ENCODE measurements at places on chromosomes 1 and 21.
A peak's percentile ranks its signal among the peaks of the same experiment; 100 is the strongest.

DNA sequence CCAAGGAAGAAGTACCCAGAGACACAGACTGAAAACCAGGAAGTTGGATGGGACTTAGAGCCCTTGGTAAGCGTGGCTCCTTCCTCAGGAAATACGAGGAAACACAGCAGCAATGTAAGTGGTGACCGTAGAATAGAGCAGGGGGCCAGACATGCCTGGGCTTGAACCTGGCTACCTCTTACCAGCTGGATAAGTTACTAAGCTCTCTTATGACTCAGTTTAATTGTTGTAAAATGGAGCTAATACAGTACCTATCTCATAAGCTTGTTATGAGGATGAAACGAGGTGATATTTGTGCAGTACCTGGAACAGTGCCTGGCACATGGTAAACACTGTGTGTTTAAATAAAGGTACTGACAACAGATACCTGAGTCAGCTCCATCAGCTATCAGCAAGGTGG, 19.2 kb downstream of the EBNA1BP2 start:
- DNase-seq = no peak

- no peak for DNase-seq
Measured at GRCh38 chr1:156709757-156710489, 4.5 kb upstream of the CRABP2 start.

DNA sequence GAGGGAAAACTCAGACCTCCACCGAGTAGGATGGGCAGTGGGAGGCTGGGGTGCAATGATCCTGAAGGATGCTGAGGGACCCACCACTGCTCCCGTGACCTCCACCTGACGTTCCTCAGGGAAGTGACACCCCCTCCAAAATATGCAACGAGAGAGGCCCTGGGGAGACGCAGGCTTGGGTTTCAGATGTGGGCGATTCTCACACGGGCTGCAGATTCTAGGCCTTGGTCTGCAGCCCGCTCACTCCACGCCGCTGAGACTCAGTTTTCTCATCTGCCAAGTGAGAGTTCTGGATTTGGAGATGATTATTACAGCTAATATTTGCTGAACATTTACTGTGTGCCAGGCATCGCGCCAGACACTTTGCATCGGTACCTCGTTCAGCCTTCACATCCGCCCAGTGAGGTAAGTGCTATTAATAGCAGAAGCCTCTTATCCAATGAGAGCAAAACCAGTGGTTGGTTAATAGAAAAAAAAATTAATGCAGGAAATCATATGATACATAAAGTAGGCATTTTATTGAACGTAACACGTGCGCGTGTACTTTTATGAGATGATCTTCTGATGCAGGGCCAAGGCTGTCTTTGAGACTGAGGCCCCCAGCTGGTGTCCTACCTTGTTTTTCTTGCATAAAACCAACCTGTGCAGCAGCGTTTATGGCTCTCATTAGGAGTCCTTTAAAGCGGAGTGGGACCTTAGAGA, 102.0 kb upstream of the RUNX3 start:
- no peak for DNase-seq

DNA sequence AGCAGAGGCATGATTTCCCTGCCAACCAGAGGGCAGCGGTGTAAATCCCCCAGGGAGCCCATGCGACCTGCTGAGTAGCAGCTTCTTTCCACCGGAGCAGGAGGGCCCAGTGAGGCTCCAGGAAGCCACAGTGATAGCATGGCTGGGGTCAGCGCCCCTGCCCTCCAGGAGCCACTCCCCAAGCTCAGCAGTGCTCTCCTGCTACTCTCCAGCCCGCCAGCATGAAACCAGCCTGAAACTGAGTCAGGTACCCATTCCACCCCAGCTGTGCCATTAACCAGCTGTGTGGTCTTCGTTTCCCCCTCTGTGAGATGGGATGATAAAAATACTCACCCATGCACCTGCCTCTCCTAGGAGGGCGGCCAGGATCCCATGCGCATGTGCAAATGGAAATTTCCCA, 123.8 kb upstream of the TMEM51 start:
- no peak for DNase-seq

DNA sequence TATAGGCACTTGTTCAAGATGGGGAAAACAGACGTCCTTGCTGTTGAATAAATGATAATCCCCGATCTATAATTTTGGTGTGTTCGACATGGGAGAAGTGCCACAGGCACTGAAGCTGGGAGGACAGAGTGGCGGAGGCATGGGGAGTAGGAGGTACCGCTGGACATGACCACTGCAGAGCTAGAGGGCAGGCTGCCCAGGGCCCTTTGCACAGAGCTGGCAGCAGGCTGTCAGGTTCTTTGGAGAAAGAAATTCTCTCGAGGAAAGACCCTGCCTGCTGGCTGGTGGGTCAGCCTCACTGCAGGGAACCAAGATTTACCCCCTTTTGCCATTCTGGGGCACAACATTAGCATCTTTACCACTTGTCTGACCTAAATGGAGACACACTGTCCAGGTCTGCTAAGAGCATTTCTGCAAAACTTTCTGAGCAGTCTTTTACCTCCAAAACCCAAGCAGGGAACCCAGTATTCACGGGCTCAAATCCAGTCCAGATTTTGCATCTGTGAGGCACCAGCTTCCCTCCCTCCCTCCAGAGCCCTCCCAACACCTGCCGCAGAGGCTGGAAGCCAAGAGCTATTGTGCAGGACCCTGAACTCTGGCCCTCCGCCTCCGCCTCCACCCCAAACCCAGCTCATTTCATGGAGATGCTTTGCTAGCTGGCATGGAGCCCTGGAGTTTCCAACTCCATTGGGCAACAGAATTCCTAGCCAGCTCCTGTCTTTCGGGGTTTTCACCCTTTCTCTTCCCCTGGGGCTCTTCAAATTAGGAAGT, 142.3 kb downstream of the PLXNA2 start:
- no peak for DNase-seq

- DNase-seq = no peak
Measured at GRCh38 chr1:36851595-36851994, 182.7 kb downstream of the GRIK3 start.

DNA sequence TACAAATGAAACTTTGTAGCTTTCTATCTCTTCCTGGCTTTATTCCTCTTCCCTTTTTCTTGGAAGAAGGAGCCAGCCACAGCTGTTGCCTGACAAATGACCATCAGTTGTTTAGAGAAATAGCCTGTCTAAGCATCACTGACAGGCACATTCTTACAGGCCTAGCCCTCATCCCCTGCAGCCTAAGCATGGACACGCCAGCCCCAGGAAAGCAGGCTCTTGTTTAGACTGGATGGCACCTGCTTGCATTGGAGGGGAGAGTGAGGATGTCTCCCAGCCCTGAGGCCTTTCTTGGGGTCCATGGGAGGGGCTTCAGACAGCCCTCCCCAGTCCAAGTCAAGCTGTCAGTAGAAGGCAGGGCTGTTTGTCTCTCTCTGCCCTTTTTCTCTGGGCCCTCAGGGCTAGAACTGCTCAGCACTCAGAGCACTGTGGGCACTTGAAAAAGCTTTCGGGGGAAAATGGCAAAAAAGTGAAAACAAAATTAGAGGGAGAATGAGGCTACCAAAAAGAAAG, 282.5 kb upstream of the PLXNA2 start:
- DNase-seq = no peak

DNA sequence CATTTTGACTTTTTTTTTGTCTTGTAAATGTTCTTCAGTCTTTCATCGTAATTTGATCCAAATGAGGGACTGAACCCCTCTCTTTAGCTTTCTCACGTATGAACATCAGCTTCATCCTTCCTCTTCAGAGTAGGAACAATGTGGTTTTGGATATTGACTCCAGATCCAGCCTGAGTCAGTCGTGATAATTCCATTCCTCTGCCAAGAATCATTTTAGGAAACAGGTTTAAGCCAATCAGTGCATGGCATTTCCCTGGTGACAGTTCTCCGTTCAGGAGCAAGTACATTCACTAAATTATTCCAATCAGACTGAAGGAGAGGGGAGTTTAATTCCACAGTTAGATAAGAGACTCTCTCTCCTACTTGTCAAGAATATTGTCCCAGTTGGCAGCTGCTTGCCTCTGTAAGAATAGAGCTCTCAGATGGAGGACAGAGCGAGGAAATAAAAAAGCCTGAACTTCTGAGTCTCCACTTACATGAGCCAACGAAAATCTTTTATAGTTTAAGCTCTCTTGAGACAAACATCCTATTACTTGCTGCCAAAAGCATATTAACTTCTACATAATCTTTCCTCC, 18.6 kb downstream of the RHOU start:
- DNase-seq = no peak

DNA sequence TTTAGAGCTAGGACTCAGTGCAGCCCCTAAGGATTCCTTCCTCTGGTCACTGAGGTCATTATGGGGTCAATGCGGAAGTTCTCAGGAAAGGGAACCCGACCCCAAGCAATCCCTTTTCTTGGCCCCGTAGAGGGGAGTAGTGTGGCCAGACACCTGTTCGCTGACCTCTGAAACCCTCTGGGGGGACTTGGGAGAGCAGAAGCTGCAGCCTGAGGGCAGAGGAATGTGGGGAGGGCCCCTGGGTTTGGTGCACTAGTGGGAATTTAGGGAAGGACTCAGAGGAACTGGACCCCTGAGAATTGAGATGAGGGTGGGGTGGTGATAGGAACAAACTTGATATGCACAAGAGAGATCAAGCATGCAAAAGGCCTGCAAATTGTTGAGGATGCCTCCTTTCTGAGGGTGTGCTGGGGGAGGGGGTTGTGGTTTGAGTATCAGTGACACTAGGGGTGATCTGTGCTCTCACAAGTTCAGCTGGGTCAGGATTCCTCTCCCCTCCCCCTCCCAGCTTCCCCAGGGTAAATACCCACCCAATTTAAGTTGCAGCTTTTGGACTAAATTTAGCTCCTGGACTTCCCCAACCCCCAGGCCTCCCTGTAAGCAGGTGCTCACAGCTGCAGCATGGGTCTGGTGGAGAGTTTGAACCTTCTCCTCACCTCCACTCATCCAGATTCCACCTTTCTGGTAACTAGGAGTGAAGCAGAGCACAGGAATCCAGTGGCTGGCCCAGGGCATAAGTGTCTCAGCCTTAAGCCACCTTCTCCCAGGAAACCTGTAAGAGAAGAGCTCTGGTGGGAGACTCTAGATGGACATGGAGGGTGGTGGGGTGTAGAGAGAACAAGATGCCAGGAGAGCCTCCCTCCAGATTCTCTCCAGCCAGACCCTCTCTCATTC, 13.5 kb downstream of the ADAMTSL4 start:
- no peak for DNase-seq

- DNase-seq = peak; percentile 22
Measured at GRCh38 chr1:87642581-87643221, 314.0 kb downstream of the LMO4 start.

GRCh38 chr1:119891386-119891785, 4.9 kb downstream of the ADAM30 start:
- no peak for DNase-seq

GRCh38 chr1:80523861-80524260, 1276.9 kb upstream of the ADGRL2 start:
- no peak for DNase-seq

- peak; percentile 15 for DNase-seq
Measured at GRCh38 chr1:16677552-16678431, 11.0 kb upstream of the RNU1-3 start.

GRCh38 chr1:10286244-10286643, 75.9 kb downstream of the KIF1B start:
- no peak for DNase-seq

- no peak for DNase-seq
Measured at GRCh38 chr1:41467673-41468072, 16.8 kb downstream of the EDN2 start.

- no peak for DNase-seq
Measured at GRCh38 chr1:228767636-228768354, 32.5 kb downstream of the RHOU start.

DNA sequence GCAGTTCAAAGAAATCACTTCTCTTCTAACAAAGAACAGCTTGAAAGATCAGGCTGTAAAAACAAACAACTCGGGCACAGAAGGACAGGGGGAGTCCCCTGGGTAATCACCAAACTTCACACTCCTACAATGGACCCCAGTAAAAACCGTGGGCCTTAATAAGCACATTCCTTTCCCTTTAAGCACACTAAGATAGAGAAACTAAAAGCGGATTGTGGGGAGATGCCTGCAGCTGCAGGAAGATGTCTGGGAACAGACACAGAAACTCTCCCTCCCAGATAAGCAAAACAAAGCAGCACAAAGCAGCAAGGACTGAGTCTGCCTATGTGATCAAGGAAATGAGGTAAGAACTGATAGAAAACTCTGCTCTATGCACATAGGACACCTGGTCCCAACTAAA, 37.6 kb upstream of the CTBS start:
- DNase-seq = no peak

DNA sequence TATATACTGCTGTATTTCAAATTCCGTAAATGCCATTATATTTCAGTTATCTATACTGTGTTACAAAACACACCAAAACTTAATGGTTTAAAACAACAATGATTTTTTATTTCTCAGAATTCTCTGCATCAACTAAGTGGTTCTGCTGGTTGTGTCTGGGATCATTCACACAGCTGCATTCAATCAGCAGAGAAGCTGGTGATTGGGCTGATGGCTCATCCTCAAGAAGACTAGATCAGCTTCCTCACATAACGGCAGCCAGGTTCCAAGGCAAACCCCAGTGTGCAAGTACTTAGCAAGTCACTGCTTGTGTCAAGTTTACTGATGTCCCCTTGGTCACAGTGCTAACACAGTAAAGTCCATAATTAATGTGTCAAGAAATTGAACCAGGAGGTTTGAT, 86.3 kb upstream of the VANGL1 start:
- DNase-seq = no peak

DNA sequence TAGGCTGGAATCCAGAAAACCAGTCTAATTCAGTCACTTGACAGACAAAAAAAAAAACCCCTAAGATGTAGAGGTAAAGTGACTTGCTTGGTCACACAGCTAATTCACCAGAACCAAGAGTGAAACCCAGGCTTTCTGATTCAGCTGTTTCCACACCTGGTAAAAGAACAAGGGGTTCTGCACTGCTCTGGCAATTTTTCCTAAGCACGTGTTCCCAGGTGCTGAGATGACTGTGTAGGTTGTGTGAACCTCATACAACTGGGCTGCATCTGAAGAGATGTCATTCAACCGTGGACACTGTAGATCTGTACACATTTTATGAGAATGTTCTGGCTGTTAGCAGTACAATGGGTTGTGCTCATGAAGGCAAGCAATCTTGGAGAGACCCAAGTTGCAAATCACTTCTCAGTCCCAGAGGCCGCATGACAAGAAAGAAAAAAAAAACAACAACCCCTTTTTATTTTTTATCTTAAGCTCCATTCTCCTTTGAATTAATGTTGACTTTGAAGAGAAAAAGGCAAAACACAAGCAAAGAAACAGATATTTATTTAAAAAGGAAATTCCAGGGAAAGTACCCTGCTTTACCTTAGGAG, 95.4 kb downstream of the INTS7 start:
- no peak for DNase-seq

GRCh38 chr1:106753066-106753465, 303.4 kb upstream of the PRMT6 start:
- DNase-seq = no peak

All from right kidney (tissue), 9 donors.